ENCODE measurements at places on chromosomes 11 and 22.

DNA sequence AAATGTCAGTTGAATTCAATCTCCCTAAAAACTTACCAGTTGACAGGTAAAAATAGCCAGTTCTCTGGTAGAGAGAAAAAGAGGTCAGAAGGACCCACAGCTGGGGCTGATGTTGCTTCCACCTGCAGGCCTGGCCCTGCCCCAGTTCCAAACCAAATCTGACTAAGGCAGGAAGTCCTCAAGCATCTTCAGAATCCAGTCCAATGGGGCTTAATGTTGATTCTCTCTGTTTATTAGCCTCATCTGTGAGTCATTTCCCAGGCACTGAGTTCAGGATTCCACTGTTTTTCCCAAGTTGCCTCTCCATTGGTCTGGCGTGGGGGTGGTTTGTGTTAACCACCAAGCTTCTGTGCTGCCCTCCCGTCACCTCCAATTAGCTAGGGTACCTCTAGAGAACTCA lies 601.8 kb downstream of the INSC start:
- no peak for DNase-seq

DNA sequence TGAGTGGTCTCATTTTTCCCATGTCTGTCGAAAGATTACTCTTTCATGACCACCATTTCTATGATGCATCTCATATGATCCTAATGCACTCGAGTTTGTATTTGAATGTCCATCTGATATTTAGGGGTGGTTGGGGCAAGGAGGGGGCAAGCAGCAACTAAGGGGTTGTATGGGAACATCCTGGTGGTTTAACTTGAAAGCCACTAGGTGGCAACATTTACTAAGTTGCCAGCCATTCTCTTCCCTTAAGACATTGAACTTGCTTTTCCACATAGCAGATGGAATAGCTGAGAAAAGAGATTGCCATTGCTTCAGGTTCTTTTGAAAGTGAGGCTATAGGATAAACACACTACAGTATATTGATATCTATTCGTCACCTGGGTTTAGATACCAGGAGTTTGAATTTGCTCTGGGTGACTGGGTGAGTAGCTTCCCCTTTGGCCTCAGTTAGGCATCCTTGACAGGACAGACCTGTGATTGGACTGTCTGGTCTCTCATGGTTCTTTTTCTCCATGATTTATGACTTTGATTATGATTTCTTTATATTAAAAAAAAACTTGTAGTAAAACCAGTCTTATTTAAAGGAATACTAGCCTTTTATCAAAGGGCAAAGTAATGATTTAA lies 32.4 kb downstream of the NF2 start:
- peak; percentile 82 for DNase-seq

DNA sequence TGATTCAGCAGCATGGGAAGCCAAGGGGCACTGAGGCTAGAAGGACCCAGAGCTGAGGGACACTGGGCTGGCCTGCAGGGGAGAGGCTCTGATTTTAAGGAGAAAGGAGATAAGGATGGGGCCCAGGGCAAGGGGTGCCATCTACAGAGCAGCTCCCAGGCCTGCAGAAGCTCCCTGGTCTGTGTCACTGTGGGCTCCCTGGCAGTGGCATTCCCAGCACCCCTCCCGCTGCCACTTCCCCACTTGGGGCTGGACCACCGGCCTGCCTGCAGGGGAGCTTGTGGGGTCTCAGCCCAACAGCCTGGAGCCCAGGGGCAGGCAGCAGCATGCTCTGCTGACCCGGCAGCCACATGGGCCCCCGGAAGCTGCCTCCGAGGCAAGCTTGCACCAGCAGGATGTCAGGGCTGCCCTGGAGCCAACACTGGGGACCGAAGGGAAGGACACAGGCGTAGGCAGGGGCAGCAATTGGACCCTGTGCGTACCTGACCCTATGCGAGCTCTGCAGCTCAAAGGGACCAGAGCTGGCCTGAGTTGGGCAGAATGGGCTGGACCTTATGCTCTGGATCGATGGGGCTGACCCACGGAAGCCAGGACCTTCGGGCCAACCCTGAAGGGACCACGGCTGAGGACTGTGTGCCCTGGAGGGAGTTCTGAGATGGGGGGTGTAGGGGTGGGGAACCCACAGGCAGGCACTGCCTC lies 35.4 kb upstream of the WNT7B start:
- no peak for DNase-seq

DNA sequence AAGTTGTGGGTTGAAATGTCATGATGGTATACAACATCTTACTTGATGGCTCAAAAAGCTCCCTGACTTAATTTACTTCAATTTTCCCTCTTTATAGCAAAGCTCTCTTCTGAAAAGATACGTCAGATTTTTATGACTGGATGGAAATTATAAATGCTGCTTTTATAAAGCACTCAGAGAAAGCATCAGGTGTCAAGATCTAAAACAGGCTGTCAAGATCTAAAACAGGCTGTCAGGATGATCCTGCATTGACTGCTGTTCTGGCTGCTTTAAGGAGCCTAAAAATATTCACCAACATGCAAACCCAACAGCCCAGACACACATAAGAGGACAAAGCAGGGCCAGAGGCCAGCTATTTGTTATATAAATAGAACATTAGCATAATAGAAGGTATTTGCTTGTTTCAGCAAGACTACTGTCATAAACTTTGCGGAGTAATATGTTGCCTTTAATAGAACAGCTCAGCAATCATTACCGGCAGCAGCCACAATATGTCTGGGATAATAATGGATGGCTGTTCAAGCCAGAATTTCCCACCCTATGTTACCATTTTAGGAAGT lies 77.3 kb upstream of the ANO5 start:
- no peak for DNase-seq

DNA sequence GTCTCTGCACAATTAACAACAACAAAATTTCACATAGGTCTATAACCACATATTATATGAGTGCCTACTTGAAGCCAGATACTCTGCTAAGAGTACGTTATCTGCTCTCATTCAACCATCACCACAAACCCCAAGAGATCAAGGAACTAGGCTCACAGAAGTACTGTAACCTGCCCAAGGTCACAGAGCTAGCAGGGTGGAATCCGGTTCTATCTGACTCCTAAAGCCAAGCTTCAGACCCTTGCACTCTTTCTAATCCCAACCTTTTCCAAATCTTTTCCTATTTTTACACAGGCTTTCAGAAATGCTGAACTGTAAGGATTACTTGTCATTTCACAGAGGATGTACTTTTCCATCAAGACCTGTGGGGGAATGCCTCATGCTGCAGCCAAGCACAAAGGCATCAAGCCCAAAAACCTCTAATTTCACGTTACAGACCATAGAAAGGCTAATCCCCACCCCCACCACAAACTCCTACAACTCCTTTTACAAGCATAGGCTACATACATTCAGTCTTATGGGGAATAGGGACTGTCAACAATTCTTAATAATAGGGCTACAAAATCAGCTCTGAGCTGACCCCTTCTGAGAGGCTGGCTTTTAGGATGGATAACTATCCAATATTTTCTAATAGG lies 927 bp downstream of the PRCP start:
- DNase-seq, result peak; percentile 85

GRCh38 chr22:43739851-43740379 lies 72.2 kb downstream of the EFCAB6 start:
- DNase-seq, result no peak

DNA sequence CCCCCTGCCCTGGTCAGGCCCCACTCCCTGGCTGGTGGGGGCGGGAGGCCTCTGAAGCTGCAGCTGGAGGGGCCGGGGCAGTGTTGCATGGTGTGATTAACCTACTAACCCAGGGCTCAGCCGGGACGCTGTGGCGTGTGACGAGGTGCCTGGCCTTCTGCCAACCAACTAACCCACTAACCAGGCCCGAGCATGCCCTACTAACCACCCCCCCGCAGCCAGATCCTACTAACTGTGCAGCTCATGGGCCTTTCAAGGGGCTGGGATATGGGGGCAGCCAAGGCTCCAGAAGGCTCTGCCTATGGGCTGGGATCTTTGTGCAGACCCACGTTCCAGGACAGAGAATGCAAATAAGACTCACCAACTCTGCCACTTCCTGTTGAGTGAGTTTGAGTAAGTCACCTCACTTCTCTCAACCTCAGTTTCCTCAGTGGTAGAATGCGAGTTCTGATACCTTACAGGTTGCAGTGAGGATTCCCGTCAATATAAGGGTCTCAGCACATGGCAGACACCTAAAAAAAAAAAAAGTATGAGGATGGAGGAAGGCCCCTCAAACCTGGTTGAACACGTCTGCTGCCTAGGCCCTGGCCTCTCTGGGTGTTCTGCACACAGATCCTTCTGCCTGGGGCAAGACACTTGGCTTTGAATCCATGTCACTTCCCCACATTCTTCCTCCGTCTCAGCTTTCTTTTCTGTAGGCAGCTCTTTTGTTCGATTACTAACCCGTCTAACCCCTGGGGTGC lies 14.1 kb downstream of the MIAT start:
- DNase-seq, result no peak

DNA sequence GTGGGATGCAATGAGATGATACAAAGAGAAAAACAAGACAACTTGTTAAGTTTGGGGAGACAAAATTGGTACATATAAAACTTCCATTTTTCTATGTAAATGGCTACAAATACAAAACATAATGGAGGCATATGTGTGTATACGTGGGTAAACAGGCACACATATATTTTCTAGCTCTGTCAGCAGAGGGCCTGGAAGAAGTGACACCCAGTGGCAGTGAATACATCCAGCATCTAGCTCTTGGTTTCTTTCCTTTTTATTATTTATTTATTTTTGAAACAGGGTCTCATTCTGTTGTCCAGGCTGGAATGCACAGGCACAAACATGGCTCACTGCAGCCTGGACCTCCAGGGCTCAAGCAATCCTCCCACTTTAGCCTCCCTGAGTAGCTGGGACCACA lies 5.0 kb upstream of the RASL10A start:
- peak; percentile 62 for DNase-seq

DNA sequence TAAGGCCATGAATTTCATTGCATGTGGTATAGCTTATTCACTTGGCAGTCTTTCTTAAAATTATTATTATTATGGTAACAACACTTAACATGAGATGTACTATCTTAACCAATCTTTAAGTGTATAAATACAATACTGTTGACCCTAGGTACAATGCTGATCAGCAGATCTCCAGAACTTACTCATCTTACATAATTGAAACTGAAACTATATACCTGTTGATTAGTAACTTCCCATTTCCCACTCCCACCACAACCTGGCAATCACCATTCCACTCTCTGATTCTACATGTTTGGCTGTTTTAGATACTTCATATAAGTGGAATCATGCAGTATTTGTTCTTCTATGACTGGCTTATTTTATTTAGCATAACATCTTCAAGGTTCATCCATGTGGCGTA lies 150.2 kb upstream of the POU2AF2 start:
- DNase-seq, result no peak

DNA sequence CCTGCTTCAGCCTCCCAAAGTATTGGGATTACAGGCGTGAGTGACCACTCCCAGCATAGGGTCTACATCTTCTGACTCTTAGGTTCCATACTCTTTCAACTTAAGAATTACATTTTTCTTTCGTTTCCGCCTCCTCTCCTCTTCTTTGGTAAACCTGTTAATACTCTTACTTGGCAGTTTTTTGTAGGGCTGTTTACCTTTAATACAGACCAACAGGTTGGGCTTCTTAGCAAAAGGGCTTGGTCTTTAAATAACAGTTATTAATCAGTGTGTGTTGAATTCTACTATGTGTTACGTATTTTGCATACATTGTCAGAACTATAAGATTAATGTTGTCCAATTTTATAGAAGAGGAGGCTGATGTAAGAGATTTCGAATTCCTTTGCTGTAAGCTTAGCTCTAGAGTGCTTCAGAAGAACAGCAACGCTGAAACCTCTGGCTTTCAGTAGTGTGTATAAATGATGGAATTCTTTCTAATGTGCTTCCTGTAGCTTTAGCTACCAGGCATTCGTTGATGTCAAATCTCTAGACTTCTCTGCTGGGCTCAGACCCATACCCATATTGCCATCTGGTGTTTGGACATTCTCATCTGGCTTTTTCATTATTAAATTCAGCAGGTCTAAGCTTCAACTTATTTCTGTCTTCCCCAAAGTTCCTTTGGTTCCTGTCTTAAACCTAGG lies 3.1 kb downstream of the FDX1 start:
- no peak for DNase-seq

- no peak for DNase-seq
These were observed 70.7 kb downstream of the ANO5 start for GRCh38 chr11:22263613-22264012.

GRCh38 chr22:27461470-27461869 lies 340.1 kb downstream of the MN1 start:
- no peak for DNase-seq

- no peak for DNase-seq
These were observed 1.5 kb downstream of the TNNT3 start for GRCh38 chr11:1920909-1921573.

GRCh38 chr11:31651822-31652221 lies 142.3 kb downstream of the ELP4 start:
- DNase-seq, result no peak

DNA sequence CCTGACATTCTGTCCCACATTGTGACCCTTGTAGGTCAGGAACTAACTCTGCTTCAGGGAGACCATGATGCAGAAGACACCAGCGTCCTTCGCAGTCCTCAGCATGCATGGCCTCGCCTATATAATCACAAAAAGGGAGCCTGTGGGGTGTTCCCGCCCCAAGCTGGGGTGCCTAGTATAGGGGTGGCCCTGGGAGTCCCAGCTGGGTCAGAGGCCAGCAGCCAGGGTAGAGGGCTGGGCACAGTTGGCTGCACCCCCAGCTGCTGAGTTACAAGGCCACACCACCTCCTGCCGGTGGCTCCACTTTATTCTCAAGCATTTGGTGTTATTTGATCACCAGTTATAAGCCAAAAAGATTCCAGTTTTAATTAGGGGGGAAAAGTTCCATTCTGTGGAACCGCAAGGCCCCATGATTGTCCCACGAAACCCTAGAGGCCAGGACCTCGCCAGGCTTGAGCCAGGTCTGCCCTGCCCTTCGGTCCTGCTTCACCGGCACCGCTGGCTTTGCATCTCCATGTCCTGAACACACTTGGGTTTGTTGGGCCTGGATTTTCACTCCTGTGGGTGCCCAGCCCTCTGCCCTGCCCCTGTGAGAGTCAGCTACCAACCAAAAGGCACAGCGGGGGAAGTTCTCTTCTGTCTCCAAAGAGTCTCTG lies 15.0 kb upstream of the GNB1L start:
- DNase-seq, result no peak

DNA sequence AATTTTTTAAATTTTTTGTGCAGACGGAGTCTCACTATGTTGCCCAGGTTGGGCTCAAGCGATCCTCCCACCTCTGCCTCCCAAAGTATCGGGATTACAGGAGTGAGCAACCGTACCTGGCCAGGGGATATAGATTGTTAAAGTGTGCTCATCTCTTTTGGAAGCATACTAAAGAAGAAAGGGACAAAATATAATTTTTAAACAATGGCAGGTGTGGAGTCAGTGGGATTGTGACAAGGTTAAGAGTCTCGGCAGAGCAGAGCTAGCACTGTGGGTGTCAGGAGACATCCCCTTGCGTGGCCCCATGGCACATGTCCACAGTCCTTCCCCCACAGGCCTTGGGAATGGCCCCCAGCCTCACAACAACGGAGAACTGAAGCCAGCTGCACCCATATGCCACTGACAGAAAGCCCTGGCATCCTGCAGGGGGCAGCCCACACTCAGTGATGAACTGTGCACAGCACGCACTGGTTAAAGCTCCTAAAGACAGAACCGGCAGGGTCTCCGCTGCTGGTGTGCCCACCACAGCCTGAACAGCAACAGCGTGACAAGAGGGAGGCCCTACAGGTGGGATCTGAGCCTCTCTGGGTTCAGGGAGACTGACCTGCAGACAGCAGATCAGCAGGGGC lies 29.9 kb downstream of the SERPIND1 start:
- DNase-seq, result peak; percentile 78

- no peak for DNase-seq
These were observed 11.4 kb upstream of the MSANTD2 start for GRCh38 chr11:124811399-124812125.
